ENCODE measurements at places on chromosomes 6 and 20. TPM values are rescaled to one million over a fixed set of nuclear protein-coding genes. Genes with fewer than 3 reads are reported as not detected.

TRAPPC3L gene
- polyA plus RNA-seq = 0.14 TPM

OPRM1 gene
- polyA plus RNA-seq = not detected

ZC2HC1B gene
- polyA plus RNA-seq = not detected

CNR1 gene
- 0.04 TPM for polyA plus RNA-seq

Data from liver (tissue), 10 donors.